ENCODE measurements at places on chromosomes 4 and X.

GRCh38 chr4:18391354-18391728, 369.8 kb upstream of the LCORL start:
- no peaks in the 10 kb centered on the region for H3K27me3 ChIP-seq
- no peaks in the 10 kb centered on the region for H3K4me1 ChIP-seq
- no peak overlapping the region for H3K27ac ChIP-seq
- no peaks in the 10 kb centered on the region for H3K36me3 ChIP-seq
- DNase-seq = no peak

DNA sequence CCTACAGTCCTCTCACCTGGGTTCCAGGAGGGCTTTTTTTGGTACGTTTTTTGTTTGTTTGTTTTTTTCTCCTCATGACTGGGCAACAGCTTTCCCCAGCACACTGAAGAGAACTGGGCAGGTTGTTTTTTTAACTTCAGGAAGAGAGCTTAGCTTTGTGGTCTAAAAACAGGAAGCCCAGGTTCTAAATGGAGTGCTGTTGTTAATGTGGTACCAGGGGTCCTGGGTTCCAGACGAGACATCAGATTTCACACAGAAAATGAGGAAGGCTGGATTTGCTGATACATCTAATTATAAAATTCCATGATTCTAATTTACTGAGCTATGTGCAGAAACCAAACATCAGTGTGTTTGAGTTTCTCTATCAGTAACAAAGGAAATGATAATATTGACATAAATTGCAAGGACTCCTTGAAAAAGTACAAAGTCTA, 4.2 kb downstream of the MYOZ2 start:
- peaks cover 26% of the 10 kb centered on the region for H3K27me3 ChIP-seq
- peak overlapping the region; percentile 5 for H3K4me3 ChIP-seq
- H3K4me1 ChIP-seq = peaks cover 16% of the 10 kb centered on the region
- no peak for DNase-seq
- peak overlapping the region; percentile 5 for H3K27ac ChIP-seq
- H3K36me3 ChIP-seq = no peaks in the 10 kb centered on the region

GRCh38 chr4:124632439-124632838, 80.1 kb downstream of the ANKRD50 start:
- no peaks in the 10 kb centered on the region for H3K36me3 ChIP-seq
- no peak overlapping the region for H3K27ac ChIP-seq
- no peak for DNase-seq
- H3K4me1 ChIP-seq = no peaks in the 10 kb centered on the region

DNA sequence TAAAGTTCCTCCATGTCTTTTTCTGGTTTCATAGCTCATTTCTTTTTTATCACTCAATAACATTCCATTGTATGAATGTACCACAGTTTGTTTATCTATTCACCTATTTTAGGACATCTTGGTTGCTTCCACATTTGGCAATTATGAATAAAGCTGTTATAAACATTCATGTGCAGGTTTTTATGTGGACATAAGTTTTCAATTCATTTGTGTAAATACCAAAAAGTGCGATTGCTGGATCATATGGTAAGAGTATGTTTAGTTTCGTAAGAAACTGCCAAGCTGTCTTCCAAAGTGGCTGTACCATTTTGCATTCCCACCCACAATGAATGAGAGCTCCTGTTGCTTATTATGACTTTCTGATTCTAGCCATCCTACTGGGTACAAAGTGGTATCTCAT, 36.3 kb upstream of the ZFX start:
- DNase-seq = no peak
- H3K4me1 ChIP-seq = no peaks in the 10 kb centered on the region
- no peaks in the 10 kb centered on the region for H3K27me3 ChIP-seq
- no peak overlapping the region for H3K27ac ChIP-seq
- no peaks in the 10 kb centered on the region for H3K36me3 ChIP-seq

DNA sequence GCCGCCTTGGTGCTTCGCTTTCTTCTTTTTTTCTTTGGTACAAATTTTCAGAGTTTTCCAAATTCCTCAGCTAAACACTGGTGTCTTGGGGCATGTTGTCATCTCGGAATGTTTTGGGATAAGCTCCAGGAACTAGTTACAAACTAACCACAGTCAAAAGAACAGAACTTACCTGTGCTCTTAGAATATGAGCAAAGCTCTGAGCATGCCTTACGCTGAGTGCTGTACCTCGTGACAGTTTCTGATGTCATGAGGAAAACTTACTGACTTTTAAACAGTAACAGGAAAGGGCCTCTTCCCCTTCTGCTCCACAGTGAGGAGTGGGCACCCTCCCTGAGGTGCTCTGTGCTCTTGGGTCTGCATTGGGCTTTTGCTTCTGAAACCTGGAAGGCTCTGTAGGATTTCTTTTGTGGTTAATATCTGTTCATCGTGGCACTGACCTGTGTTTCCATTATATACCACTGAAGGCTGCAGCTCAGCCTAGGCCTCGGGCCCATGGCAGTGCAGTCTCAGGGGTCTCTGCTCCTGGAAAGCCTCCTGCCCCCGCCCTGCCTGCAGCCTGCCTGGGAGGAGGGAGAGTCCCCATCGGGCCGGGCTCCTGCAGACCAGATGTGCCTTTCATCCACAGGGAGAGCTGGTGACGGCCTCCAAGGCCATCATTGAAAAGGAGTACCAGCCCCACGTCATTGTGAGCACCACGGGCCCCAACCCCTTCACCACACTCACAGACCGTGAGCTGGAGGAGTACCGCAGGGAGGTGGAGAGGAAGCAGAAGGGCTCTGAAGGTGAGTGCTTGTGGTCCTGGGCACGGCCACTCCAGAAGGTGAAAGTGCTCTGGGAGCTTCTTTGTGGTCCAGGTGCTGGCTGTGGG, 48.7 kb downstream of the NOP14 start:
- H3K27ac ChIP-seq = peak overlapping the region; percentile 25
- no peak for DNase-seq
- no peak overlapping the region for H3K4me3 ChIP-seq
- peaks cover 59% of the 10 kb centered on the region for H3K36me3 ChIP-seq

- H3K27me3 ChIP-seq = no peaks in the 10 kb centered on the region
- H3K4me3 ChIP-seq = peak overlapping the region; percentile 75
- DNase-seq = peak; percentile 18
- peaks cover 16% of the 10 kb centered on the region for H3K36me3 ChIP-seq
These were observed 56.0 kb downstream of the TMEM131L start for GRCh38 chr4:153521999-153522801.

- no peaks in the 10 kb centered on the region for H3K27me3 ChIP-seq
- H3K4me3 ChIP-seq = no peak overlapping the region
- H3K36me3 ChIP-seq = no peaks in the 10 kb centered on the region
- no peak overlapping the region for H3K27ac ChIP-seq
These were observed 1085.6 kb upstream of the TENM3 start for GRCh38 chr4:181157647-181158046.

DNA sequence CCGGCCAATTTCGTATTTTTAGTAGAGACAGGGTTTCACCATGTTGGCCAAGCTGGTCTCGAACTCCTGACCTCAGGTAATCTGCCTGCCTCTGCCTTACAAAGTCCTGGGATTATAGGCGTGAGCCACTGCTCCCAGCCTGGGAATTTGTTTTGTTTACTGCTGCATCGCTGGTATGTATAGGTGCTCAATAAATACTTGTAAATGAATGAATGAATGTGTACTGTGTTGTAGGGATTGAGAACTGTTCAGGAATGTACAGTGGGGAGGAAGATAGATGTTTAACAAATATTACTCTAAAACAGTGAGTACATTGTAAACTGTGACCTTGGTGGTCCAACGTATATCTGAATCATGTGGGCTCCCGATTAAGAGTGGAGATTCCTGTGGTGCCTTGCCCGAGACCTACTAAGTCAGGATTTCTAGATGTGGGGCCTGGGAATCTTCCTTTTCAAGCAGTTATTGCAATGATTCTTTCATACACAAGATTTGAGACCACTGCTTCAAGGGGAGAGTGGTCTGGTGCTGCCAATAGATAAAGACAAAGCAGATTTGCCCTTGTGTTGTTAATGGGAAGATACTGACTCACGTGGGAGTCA, 41.0 kb downstream of the WWC2 start:
- no peaks in the 10 kb centered on the region for H3K4me1 ChIP-seq
- no peaks in the 10 kb centered on the region for H3K36me3 ChIP-seq
- H3K4me3 ChIP-seq = no peak overlapping the region
- no peak for DNase-seq
- peaks cover 26% of the 10 kb centered on the region for H3K27me3 ChIP-seq

GRCh38 chrX:55011294-55011693, 11.1 kb downstream of the APEX2 start:
- H3K27me3 ChIP-seq = no peaks in the 10 kb centered on the region
- H3K4me1 ChIP-seq = no peaks in the 10 kb centered on the region
- H3K4me3 ChIP-seq = no peak overlapping the region
- H3K36me3 ChIP-seq = peaks cover 2% of the 10 kb centered on the region
- no peak for DNase-seq
- H3K27ac ChIP-seq = no peak overlapping the region

DNA sequence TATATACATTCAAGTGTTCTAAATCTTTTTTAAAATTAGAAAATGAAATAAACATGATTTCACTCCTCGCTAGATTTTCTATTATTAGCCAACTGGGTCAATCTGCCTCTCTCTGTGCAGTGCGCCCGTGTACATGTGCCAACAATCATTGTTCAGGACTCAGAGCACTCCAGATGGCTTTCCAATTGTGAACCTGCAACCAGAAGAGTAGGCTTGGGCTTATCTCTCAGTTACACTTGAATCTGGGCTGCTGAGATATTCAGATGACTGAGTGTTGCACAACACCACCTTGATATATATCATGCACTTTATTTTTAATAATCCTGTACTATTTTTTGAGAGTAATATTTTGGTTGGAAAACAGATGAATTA, 184.0 kb upstream of the FSTL5 start:
- no peak overlapping the region for H3K27ac ChIP-seq
- H3K4me3 ChIP-seq = no peak overlapping the region
- no peak for DNase-seq
- H3K36me3 ChIP-seq = no peaks in the 10 kb centered on the region
- H3K4me1 ChIP-seq = no peaks in the 10 kb centered on the region
- H3K27me3 ChIP-seq = no peaks in the 10 kb centered on the region

DNA sequence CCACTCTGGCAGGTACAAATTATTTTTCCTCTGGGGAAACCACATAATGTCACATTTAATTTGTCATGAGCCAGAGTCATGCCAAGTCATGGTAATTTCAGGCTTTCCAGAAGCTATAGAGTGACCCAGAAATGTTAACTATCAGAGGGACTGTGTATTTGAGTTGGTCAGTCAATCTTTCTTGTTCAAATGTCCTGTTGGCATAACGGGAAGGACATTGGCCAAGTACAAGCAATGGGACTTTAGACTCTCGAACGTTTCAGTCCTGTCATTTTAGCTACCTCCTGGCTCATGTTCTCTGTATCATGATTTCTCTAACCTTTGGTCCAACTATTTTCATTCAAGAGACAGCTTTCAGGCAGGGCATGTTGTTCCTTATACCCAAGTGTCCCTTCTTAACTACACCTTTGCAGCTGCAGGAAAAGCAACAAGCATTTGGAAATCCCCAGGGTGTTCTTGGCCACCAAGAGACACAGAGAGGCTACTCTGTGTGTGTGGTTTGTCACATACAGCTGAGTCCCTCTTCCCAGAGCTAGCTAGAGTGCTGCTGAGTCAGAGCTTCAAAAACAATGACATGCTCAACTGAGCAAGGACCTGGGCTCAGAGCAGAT, 142.6 kb downstream of the EGF start:
- H3K4me1 ChIP-seq = peaks cover 25% of the 10 kb centered on the region
- no peak overlapping the region for H3K27ac ChIP-seq
- peaks cover 4% of the 10 kb centered on the region for H3K36me3 ChIP-seq
- no peak for DNase-seq
- H3K27me3 ChIP-seq = no peaks in the 10 kb centered on the region
- no peak overlapping the region for H3K4me3 ChIP-seq

DNA sequence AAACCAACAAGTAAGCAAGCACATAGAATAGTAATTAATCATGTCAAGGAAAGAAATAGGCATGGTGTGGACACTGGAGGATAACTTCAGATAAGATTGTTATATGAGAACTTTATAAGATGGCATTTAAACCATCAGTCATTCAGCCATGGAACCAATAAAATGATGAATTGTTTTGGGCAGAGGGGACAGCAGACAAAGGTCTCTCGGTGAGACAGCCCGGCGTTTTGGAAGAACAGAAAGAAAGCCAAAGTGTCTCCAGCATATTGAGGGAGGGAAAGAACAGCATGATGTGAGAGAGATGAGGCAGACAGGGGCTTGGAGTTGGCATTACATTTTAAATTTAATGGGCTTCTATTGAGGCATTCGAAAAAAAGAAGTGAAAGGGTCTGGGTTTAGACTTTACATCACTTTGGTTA, 883 bp upstream of the PPM1K start:
- H3K36me3 ChIP-seq = peaks cover 27% of the 10 kb centered on the region
- peaks cover 45% of the 10 kb centered on the region for H3K4me1 ChIP-seq
- H3K4me3 ChIP-seq = peak overlapping the region; percentile 95
- no peaks in the 10 kb centered on the region for H3K27me3 ChIP-seq

DNA sequence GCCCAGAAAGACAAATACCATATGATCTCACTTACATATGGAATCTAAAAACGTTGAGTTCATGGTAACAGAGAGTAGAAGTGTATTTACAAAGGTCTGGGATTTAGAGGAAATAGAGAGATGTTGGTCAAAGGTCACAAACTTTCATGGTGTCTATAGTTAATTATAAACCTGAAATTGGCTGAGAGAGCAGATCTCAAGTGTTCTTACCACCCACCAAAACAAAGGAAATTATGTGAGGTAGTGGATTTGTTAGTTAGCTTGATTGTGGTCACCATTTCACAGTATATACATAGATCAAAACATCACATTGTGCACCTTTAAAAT, 186.8 kb downstream of the NWD2 start:
- no peak overlapping the region for H3K4me3 ChIP-seq
- H3K27ac ChIP-seq = no peak overlapping the region
- H3K27me3 ChIP-seq = peaks cover 27% of the 10 kb centered on the region
- no peaks in the 10 kb centered on the region for H3K36me3 ChIP-seq
- DNase-seq = no peak

GRCh38 chr4:166886718-166887117, 347.6 kb downstream of the SPOCK3 start:
- no peak overlapping the region for H3K27ac ChIP-seq
- no peaks in the 10 kb centered on the region for H3K36me3 ChIP-seq
- no peak overlapping the region for H3K4me3 ChIP-seq
- no peaks in the 10 kb centered on the region for H3K4me1 ChIP-seq

All from central memory CD8-positive, alpha-beta T cell (primary cell).